ENCODE measurements at places on chromosomes 5 and 9. TPM values are rescaled to one million over a fixed set of nuclear protein-coding genes. Genes with fewer than 3 reads are reported as not detected.

SERF1A gene
- 4.3 TPM for polyA plus RNA-seq

ANKRA2 gene
- 29.9 TPM for polyA plus RNA-seq

PCDHGA6 gene
- 4.0 TPM for polyA plus RNA-seq

SLC23A1 gene
- polyA plus RNA-seq, result not detected

QRFP gene
- polyA plus RNA-seq, result not detected
